ENCODE measurements at places on chromosomes 7 and 10. TPM values are rescaled to one million over a fixed set of nuclear protein-coding genes. Genes with fewer than 3 reads are reported as not detected.

MAGI2 gene
- 0.14 TPM for total RNA-seq

SCART1 gene
- 1.8 TPM for total RNA-seq

ADCY1 gene
- 0.05 TPM for total RNA-seq

LIPK gene
- total RNA-seq: not detected

IL6 gene
- 10.0 TPM for total RNA-seq

SMKR1 gene
- total RNA-seq: 5.1 TPM

PLCE1 gene
- total RNA-seq: 0.03 TPM

GSAP gene
- total RNA-seq: 1.8 TPM

SPDYE11 gene
- total RNA-seq: not detected

NCAPG2 gene
- total RNA-seq: 26.2 TPM

KAZALD1 gene
- not detected for total RNA-seq

SPRN gene
- total RNA-seq: not detected

ZPBP gene
- not detected for total RNA-seq

ASAH2B gene
- total RNA-seq: 9.9 TPM

ZNF277 gene
- total RNA-seq: 13.9 TPM
